Activated CD4-positive, alpha-beta memory T cell treated with anti-CD3 and anti-CD28 coated beads, Interleukin-2, amount 10 ng/mL, durations not matched to agents 7 days and 5 days (primary cell): ENCODE measurements at places on chromosomes 6 and 20. TPM values are rescaled to one million over a fixed set of nuclear protein-coding genes. Genes with fewer than 3 reads are reported as not detected.

Gene IPCEF1
- 20.3 TPM for total RNA-seq

Gene NEU1
- total RNA-seq: 29.6 TPM

Gene SLC12A5
- not detected for total RNA-seq

GRCh38 chr6:15232836-15233510 lies 12.9 kb upstream of the JARID2 start:
- DNase-seq: no peak

GRCh38 chr6:36207155-36207554 lies 10.6 kb downstream of the BRPF3 start:
- DNase-seq: no peak

Gene SPDEF
- not detected for total RNA-seq

Gene POM121L2
- total RNA-seq: not detected

Gene MAS1
- total RNA-seq: not detected

- no peak for DNase-seq
These were observed 50.3 kb downstream of the TPBG start for GRCh38 chr6:82413868-82414267.
